ENCODE measurements at places on chromosomes 6 and 20.
A peak's percentile ranks its signal among the peaks of the same experiment; 100 is the strongest.

GRCh38 chr20:38616457-38616856 is 14.8 kb downstream of the ARHGAP40 start:
- no peak for DNase-seq
- H3K4me1 ChIP-seq, result no peaks in the 10 kb centered on the region
- no peak overlapping the region for H3K27ac ChIP-seq
- H3K27me3 ChIP-seq, result peaks cover 58% of the 10 kb centered on the region

- H3K36me3 ChIP-seq, result no peaks in the 10 kb centered on the region
- no peaks in the 10 kb centered on the region for H3K27me3 ChIP-seq
- H3K4me1 ChIP-seq, result peaks cover 10% of the 10 kb centered on the region
- DNase-seq, result no peak
- H3K27ac ChIP-seq, result no peak overlapping the region
- no peak overlapping the region for H3K4me3 ChIP-seq
These were observed 247.9 kb downstream of the SLC24A3 start for GRCh38 chr20:19460386-19460785.

DNA sequence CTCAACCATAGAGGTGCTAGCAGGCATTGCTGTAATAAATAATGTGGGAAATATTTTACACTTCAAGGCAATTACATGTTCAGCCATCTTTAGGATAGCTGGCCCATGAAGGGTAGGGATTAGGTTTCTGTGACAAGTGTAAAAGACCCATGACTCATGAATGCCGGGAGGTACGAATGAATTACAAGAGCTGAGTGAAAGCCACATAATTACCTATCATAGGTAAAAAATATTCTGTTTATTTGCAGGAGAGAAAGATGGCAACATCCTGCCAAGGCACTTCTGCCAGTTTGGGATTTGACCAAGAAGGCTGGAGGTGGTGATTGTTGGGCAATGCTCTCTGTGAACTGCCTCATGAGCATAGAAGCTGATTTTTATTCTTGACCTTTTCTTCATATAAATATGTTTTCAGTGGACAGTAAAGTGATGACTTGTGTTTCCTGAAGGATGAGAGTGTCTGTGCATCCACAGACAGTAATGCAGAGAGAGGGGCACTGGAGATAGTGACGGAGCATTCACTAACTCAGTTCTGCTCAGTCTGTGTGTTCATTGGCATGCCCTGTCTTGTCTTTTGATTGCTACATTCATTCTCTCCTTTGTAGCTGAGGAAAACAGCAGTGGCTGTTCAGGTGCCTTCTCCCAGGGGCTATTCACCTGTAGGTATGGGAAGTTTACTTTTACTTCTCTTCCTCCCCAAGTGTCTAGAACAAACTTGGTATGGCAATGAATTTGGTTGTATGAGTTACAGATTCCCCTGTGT is 481.1 kb downstream of the TFAP2B start:
- no peak overlapping the region for H3K4me3 ChIP-seq
- no peak overlapping the region for H3K27ac ChIP-seq
- DNase-seq, result no peak
- H3K4me1 ChIP-seq, result peaks cover 29% of the 10 kb centered on the region
- no peaks in the 10 kb centered on the region for H3K36me3 ChIP-seq

DNA sequence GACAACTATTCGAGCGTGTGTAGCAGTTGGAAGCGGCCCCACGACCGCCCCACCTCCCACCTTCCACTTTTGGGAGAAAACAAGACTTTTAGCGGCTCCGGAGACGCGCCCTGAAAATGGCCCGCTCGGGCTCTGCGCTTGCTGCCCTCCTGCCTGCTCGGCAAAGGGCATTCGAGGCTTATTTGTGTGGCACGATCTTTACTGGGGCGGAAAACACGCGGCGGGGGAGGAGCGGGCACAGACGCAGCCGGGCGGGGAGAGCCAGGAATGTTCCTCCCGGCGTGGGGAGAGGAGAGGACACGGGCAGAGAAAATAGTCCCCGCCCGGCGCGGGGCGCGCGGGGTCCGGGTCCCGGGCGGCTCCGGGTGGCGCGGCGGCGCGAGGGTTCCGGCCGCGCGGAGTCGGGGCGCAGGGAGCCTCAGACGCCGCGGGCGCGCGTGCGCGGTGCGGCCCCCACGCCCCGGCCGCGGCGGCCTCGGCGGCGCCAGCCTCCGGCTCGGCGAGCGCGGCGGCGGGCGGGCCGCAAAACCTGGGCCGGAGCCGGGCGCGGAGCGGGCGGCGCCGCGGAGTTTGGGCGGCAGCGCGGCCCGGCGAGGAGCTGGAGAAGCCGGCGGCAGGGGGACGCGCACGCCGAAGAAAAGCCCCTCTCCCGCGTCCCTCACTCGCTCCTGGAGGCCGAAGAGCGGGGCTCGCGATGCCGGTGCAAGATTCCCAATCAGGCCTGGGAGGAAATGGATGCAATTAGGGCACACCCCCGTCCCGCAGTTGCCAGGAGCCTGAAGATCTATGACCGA is 90.0 kb upstream of the ARID1B start:
- no peaks in the 10 kb centered on the region for H3K27me3 ChIP-seq
- peaks cover 14% of the 10 kb centered on the region for H3K4me1 ChIP-seq
- peak overlapping the region; percentile 85 for H3K4me3 ChIP-seq
- DNase-seq, result peak; percentile 92
- peak overlapping the region; percentile 97 for H3K27ac ChIP-seq

GRCh38 chr6:104633125-104633524 is 226.6 kb downstream of the HACE1 start:
- peaks cover 2% of the 10 kb centered on the region for H3K4me1 ChIP-seq
- H3K27me3 ChIP-seq, result no peaks in the 10 kb centered on the region
- H3K4me3 ChIP-seq, result no peak overlapping the region
- H3K36me3 ChIP-seq, result no peaks in the 10 kb centered on the region
- no peak overlapping the region for H3K27ac ChIP-seq
- no peak for DNase-seq

GRCh38 chr6:88574651-88575050 is 388.8 kb downstream of the RNGTT start:
- H3K4me1 ChIP-seq, result no peaks in the 10 kb centered on the region
- no peaks in the 10 kb centered on the region for H3K36me3 ChIP-seq
- no peak overlapping the region for H3K27ac ChIP-seq
- no peak overlapping the region for H3K4me3 ChIP-seq
- no peaks in the 10 kb centered on the region for H3K27me3 ChIP-seq

GRCh38 chr20:57702091-57702490 is 7.7 kb downstream of the PMEPA1 start:
- H3K27ac ChIP-seq, result no peak overlapping the region
- no peaks in the 10 kb centered on the region for H3K27me3 ChIP-seq
- no peaks in the 10 kb centered on the region for H3K36me3 ChIP-seq
- H3K4me1 ChIP-seq, result no peaks in the 10 kb centered on the region
- H3K4me3 ChIP-seq, result no peak overlapping the region

GRCh38 chr6:77972334-77972733 is 319.5 kb downstream of the MEI4 start:
- DNase-seq, result no peak
- no peaks in the 10 kb centered on the region for H3K36me3 ChIP-seq
- no peaks in the 10 kb centered on the region for H3K4me1 ChIP-seq
- H3K4me3 ChIP-seq, result no peak overlapping the region
- H3K27me3 ChIP-seq, result no peaks in the 10 kb centered on the region

GRCh38 chr20:36499723-36500501 is 41.4 kb upstream of the MYL9 start:
- H3K4me1 ChIP-seq, result no peaks in the 10 kb centered on the region
- H3K27me3 ChIP-seq, result no peaks in the 10 kb centered on the region
- H3K4me3 ChIP-seq, result no peak overlapping the region
- no peak for DNase-seq
- no peak overlapping the region for H3K27ac ChIP-seq

DNA sequence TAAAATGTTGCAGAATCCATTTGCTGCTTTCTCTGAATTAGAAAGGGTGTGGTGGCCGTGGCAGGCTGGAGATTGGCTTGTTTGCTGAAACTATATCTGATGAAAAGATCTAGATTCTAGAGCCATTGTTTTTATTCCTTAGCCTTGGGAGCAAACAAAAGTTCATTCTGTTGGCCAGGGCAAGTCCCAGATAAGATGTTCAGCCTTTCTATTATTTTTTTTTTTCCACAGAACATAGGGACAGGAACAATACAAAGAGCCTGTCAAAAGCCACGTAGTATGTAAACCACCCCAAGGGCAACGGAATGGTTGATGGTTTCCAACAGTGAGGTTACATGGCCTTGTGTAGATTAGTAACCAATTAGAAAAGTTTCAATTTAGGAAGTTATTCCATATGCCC is 119.9 kb upstream of the SLC22A16 start:
- H3K27me3 ChIP-seq, result no peaks in the 10 kb centered on the region
- no peak for DNase-seq
- H3K27ac ChIP-seq, result no peak overlapping the region
- no peaks in the 10 kb centered on the region for H3K4me1 ChIP-seq

GRCh38 chr6:33809594-33809993 is 5.8 kb upstream of the MLN start:
- no peak overlapping the region for H3K27ac ChIP-seq
- no peak for DNase-seq
- H3K36me3 ChIP-seq, result no peaks in the 10 kb centered on the region

DNA sequence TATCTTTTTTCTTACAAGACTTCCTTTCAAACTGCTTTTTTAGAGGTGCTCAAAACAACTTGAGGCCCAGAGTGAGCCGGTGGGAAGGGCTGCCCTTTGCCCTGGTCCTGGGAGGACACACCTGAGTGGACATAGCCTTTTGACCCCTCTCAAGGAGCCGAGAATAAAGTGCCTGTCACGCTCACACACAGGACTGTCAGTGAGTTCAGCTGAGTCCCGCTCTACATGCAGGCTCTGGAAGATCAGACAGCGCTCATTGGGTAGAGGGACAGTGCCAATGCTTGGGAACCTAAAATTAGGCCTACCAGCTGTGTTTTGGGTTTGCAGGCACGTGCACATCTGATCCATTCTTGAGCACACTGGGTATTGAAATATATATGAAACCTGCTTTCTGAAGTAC is 387.8 kb downstream of the CD83 start:
- H3K36me3 ChIP-seq, result no peaks in the 10 kb centered on the region
- no peak for DNase-seq
- no peaks in the 10 kb centered on the region for H3K4me1 ChIP-seq
- no peaks in the 10 kb centered on the region for H3K27me3 ChIP-seq
- no peak overlapping the region for H3K27ac ChIP-seq
- no peak overlapping the region for H3K4me3 ChIP-seq

DNA sequence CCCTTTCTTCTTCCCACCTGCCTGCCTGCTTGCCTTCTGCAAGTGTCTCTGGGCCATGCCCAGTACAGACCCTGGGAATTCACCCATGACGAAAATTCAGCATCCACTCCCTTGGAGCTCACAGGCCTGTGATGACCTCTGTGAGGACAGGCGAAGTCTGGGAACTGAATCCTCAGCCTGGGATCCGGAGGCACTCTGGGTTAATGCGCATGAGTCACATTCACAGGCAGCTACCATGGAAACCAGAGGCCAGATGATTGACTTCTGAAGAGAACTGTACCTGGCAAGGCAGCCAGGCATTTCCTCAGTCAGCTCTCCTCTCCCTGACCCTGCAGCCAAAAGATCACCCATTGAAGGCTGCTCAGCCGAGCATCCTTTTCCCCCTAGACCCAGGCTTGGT is 41.0 kb downstream of the SLC9A8 start:
- no peak for DNase-seq
- peaks cover 10% of the 10 kb centered on the region for H3K36me3 ChIP-seq
- H3K4me1 ChIP-seq, result no peaks in the 10 kb centered on the region
- H3K27ac ChIP-seq, result no peak overlapping the region
- no peaks in the 10 kb centered on the region for H3K27me3 ChIP-seq

DNA sequence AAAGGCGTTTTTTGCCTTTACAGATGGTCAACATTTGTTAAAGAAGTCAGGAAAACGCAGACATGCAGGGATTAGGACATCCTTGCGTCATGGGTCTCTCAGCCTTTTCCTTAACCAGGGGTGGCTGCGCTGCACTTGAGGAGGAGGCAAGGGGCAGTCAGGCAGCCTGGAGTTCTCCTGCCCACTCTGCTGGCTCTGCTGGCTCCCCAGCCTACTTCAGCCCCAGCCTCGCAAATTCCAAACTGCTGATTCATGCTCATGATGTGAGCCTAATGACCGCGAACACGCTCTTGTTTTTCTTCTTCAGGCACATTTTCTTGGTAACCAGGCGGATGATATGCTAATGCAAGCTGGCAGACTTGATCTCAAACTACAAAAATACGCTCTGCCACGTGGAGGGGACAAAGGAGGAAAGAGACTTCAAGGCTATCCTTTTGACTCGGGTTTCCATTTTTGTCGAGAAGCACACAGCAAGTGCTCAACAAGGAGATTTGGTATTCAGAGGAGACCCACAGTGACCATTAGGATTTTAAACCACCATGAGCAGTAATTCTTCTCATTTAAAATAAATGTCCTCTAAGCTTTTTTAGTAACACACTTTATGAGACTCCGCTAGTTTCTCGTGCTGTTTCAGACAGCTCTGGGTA is 290.3 kb upstream of the STXBP5 start:
- H3K27me3 ChIP-seq, result no peaks in the 10 kb centered on the region
- peak; percentile 96 for DNase-seq
- peak overlapping the region; percentile 97 for H3K27ac ChIP-seq

DNA sequence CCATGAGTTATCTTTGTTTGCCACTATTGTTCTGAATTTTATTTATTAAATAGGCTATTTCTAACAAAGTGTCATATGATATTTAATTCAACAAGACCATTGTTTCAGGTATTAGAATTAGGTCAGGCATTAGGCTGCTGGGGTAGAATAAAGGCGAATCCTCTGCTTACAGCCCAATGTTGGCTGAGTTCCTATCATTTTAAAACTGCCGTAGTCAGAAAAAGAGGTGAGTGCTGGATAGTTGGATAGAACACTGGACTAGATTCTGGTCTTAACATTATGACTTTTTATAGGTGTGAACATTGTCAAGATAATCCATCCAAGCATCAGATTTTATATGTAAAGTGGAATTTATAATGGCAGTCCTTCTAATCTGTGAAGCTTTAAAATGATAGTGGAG is 6.3 kb downstream of the RIMS1 start:
- H3K4me1 ChIP-seq, result no peaks in the 10 kb centered on the region
- H3K36me3 ChIP-seq, result no peaks in the 10 kb centered on the region
- H3K4me3 ChIP-seq, result no peak overlapping the region
- no peak for DNase-seq
- H3K27me3 ChIP-seq, result peaks cover 2% of the 10 kb centered on the region

- no peak for DNase-seq
- H3K27ac ChIP-seq, result no peak overlapping the region
- peaks cover 7% of the 10 kb centered on the region for H3K36me3 ChIP-seq
- H3K4me3 ChIP-seq, result peak overlapping the region; percentile 84
- H3K27me3 ChIP-seq, result no peaks in the 10 kb centered on the region
- peaks cover 19% of the 10 kb centered on the region for H3K4me1 ChIP-seq
These were observed 818 bp upstream of the TRMT11 start for GRCh38 chr6:125985522-125985921.

GRCh38 chr6:53023323-53023722 is 28.2 kb upstream of the GSTA4 start:
- H3K27me3 ChIP-seq, result no peaks in the 10 kb centered on the region
- H3K4me3 ChIP-seq, result no peak overlapping the region
- H3K36me3 ChIP-seq, result peaks cover 15% of the 10 kb centered on the region
- no peak for DNase-seq
